NCI-H345 (cell line): ENCODE measurements at places on chromosomes 11 and 22.

DNA sequence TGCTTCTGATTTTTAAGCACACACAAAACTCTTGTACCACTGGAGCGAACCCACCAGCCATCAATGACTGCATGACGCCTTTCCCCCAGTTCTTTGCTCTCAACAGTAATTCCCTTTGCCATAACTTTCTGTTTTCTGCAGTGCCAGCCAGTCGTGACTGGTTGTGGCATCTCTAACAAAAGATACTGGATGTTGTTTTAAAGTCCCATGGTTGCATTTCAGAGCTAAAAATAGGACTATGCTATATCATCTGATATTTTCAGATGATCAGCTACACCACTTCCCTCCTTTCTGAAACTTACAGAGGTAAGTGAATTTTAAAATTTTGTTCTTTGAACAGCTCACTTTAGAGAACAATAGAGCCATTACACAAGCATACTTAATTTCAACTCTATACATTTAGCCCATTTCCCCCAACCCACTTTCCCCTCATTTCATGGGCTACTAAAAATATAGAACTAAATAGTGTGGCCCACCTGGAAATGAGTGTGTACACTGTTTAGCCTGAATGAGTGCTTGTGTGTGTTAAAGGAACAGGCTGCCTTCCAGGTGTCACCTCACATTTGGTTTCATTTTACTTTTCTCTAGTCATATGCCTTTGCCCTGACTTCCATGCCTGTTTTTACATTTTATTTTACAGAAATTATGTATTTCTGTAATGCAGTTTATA, 136.9 kb upstream of the ZC3H12C start:
- DNase-seq = peak; percentile 54

GRCh38 chr11:17812091-17812864, 77.7 kb downstream of the KCNC1 start:
- peak; percentile 90 for DNase-seq

DNA sequence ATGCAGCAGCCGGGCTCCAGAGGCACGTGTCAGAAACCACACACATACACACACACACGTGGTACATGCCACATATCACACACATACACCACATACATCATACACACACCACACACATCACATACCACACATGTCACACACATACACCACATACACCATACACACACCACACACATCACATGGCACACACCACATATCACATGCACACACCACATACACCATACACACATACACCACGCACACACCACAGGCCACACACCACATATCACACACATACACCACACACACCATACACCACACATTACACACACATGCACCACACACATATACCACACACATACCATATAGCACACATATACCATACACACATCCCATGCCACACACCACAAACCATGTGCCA, 97.5 kb upstream of the PRR5 start:
- DNase-seq = no peak

DNA sequence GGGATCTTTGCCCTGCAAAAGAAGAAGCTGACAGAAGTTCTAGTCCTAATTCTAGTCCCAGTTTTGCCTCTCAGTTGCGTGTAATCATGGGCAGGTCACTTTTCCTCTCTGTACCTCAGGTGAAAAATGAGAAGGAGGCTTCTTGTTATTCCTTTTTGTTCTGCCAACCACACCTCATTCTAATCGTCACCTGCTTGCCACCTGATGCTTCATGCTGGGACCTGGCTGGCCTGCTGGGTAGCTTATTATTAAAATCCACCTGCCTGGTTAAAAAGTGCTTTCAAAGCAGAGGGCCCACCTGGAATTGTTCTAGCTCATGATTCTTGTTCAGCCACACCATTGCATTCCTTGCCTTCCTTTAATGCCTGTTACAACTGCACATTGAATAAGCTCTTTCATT, 8.4 kb upstream of the ALG8 start:
- peak; percentile 95 for DNase-seq

DNA sequence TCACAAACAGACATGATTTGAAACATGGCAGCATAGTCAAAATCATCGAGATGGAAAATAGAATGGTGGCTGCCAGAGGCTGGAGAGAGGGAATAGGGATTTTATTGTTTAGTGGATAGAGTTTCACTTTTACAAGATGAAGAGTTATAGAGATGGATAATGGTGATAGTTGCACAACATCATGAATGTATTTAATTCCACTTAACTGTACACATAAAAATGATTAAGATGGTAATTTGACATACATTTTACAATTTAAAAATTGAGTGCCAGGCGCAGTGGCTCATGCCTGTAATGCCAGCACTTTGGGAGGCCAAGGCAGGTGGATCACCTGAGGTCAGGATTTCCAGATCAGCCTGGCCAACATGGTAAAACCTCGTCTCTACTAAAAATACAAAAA, 21.2 kb downstream of the TTC28 start:
- no peak for DNase-seq

DNA sequence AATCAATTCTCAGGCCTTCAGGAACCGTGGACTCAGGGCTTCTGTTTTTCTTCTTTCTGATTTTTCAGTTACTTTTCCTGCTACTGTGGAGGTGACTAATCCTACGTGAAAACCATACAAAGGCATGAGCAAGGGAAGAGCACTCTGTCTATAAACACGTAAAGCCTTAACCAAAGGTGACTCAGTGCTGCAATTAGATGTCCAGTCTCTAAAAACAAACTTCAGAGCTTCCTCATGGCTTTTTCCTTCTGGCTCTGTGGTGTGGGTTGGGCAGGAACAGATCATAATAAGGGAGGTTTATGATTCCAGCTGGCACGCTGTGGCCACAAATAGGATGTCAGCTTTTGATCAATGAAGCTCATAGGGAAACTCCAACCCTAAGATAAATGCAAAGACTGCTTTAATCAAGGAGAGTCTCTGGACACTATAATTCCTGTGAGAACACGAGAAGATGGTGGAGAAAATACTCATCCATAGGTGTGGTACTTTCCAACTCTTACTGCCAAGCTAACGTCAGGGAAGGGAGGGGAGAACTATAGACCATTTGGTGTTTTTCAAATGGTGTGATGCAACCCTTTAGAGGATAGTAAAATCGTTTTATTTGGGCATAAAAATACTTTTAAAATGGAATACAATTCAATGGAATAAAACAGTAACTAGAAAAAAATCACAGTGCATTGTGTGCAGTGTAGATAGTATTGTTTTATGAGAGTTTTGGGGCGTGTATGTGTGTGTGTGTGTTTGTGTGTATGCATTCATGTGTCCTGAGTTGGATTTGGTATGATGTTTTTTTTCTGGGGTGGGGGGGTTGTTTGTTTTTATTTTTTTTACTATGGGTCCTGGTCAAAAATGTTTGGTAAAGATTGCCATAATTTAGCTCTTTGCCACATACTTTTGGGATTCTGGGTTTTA, at the start of gene NXPE2:
NXPE2 (plus strand) TSS at position 403 of the 912 bp plus-strand sequence; CDS start at position 452, 49 bp downstream.
- DNase-seq = no peak

- DNase-seq = no peak
Observed at GRCh38 chr11:108947654-108948570, 283.0 kb downstream of the DDX10 start.

- DNase-seq = no peak
Observed at GRCh38 chr22:37581504-37581903, 1.6 kb upstream of the LGALS2 start.

GRCh38 chr11:29018631-29019030, 910.4 kb downstream of the METTL15 start:
- no peak for DNase-seq

- peak; percentile 60 for DNase-seq
Observed at GRCh38 chr22:23178512-23179254, 1.6 kb upstream of the BCR start.

GRCh38 chr11:17812865-17813187, 78.2 kb downstream of the KCNC1 start:
- no peak for DNase-seq

DNA sequence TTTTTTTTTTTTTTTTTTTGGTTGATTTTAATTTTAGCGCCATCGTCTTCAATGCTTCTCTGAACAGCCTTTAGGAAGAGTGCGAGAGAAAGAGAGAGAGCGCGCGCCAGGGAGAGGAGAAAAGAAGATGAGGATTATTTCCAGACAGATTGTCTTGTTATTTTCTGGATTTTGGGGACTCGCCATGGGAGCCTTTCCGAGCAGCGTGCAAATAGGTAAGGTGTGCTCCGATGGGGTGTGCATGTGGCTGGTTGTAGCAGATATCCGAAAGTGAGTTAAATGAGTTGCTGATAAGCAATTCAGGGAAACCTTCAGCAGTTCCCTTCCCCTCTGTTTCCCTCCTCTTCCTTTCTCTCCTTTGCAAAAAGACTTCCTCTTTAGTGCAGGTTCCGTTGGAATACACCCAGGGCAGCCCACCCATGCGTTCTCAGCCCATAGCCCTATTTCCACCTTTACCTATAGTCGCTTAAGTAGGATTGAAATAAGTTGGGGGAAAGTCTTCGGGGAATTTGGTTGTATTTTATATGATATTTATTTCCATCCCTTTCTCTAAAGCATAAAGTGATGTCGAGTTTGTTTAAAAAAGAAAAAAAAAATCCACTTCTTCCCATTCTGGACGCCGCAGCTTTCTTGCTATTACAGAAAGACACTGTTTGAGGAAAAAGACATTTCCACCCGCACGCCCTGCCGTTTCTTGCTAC, 1.1 kb downstream of the GRIA4 start:
- DNase-seq = no peak

DNA sequence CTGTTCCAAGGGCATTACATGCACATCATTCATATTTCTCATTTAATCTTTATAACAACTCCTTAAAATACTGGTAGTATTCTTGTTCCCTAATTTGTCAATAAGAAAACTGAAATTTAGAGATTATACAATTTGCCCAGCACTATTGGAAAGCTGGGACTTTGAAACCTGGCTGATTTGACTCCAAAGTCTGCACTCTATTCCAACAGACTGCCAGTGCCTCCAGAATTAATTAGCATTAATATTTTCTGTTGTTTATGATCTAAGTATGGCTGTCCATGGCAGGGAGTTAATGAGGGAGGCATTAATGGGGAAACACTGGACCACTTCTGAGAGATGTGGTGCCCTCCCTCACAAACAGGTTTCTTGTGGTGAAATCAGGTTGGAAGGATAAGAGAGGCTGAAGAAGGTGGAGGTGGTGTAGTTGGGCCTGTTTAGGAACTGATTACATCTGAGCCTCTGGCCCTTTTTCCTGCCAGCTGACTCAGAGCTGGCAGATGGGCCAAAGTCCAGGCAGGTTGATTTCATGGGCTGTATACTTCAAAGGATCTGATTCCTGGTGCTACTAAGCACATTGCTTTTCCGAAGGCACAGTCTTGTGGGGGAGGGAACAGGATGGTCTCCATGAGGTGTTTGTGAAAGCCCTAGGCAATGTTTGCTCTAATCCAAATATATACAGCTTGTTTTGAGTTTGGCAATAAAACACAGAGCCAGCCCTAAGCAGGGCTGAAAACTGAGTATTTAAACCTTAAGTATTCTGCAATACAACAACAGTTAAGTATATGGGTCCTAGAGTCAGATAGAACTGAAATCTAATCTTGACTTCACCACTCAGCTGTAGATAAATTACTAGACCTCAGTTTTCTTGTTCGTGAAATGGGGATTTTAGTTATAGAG, 21.0 kb upstream of the RAB30 start:
- DNase-seq = no peak

DNA sequence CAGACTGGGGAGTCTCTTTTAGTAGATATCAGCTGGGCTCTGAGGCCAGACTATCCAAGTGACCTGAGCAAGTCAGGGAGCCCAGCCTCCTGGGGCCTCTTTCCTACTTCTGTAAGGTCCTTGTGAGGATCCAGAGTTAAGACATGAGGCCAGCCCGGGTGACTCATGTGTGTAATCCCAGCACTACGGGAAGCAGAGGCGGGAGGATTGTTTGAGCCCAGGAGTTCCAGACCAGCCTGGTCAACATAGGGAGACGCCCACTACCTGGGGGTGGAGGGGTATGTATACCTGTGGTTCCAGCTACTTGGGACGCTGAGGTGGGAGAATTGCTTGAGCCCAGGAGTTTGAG, 36.9 kb upstream of the POLA2 start:
- no peak for DNase-seq

GRCh38 chr11:117818041-117818873, 6.3 kb downstream of the FXYD2 start:
- no peak for DNase-seq

- DNase-seq = peak; percentile 51
Observed at GRCh38 chr11:27701355-27702105, 1.3 kb upstream of the BDNF start.

- DNase-seq = no peak
Observed at GRCh38 chr11:100892886-100893285, 205.8 kb downstream of the ARHGAP42 start.

DNA sequence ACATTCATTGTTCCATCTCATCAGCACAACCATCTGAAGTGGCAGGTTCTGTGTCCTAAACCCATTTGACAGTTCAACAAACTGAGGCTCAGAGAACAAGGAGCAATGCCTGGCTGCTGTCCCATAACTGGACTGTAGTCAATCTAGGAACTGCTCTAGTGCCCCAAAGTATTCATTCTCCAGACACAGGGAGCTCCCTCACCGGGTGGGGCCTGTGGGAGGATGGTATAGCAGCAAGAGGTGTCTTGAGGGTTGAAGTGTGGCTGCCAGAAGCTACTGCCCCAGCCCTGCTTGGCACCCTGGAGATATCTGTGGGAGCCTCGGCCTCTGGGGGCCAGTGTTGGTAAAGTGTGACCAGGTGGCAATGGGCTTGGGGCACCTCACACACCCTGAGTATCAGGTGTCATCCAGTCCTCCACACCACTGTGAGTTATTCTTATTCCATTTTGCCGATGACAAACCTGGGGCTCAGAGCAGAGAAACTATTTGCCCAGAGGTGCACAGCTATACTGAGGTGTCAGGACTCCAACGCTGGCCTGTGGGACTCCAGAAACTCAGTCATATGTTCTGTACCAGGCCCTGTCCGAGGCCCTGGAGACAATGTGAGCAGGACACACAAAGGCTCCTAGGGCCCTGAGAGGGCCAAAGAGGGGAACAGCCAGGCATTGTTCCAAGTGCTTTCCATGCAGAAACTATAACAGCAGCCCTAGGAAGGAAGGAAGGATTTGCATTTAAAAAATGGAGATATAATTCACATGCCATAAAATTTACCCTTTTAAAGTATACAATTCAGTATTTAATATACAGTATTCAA, 46.0 kb upstream of the KLHL35 start:
- no peak for DNase-seq

DNA sequence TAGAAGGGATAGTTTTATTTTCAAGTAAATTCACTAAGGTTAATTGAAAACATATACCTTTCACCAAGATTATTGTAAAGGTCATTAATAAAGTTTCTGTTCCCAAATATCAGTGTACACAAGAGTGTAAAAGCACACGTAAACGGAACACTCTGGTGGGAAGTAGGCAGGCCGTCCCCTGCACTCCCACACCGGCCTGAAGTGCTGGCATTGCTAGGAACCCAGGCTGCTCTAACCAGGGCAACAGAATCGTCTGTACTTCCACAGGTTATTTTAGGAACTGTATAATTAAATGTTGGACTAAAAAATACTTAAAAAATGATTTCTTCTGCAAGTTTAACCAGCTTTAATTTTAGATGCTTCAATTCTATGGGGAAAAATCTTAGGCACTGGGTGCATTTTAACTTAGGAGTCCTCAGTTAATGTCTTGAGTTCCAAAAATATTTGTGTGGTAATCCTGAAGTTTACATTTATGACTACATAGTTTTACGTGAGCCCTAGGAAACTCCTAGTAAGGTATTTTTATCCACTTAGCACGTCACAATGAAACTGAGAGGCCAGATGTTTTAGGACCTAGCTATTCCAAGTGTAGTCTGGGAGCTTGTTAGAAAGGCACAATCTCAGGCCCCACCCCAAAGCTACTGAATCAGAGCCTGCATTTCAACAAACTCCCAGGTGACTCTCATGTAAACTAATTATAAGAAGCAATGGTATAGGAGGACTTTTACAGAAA, 31.2 kb downstream of the KMT5B start:
- DNase-seq = no peak
